ENCODE measurements at places on chromosomes 16 and 17. TPM values are rescaled to one million over a fixed set of nuclear protein-coding genes. Genes with fewer than 3 reads are reported as not detected.

Gene ENPP7
- total RNA-seq = 0.18 TPM

DNA sequence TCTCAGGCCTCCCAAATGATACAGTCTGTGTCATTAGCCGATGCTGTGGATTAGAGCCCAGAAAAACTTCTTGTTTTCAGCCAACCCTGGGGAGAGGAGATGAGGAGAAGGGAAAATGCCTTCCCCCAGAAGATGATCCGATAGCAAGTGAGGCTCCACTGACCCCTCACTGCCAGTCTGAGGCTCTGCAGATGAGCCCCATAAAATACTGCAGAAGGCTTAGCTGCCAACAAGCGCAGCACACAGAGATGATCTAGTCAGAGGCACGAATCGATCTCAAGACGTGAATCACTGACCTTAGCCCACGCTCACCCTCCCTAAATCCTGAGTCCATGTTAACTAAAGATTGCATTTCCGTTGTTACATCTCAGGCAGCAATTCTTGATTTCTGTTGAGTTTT is 31.5 kb downstream of the SALL1 start:
- no peak for DNase-seq

GRCh38 chr17:57438066-57438731 is 181.9 kb downstream of the MSI2 start:
- no peak for DNase-seq

Gene CACNG1
- total RNA-seq = not detected

- no peak for DNase-seq
These were observed 46.1 kb upstream of the NKD1 start for GRCh38 chr16:50501986-50502615.

DNA sequence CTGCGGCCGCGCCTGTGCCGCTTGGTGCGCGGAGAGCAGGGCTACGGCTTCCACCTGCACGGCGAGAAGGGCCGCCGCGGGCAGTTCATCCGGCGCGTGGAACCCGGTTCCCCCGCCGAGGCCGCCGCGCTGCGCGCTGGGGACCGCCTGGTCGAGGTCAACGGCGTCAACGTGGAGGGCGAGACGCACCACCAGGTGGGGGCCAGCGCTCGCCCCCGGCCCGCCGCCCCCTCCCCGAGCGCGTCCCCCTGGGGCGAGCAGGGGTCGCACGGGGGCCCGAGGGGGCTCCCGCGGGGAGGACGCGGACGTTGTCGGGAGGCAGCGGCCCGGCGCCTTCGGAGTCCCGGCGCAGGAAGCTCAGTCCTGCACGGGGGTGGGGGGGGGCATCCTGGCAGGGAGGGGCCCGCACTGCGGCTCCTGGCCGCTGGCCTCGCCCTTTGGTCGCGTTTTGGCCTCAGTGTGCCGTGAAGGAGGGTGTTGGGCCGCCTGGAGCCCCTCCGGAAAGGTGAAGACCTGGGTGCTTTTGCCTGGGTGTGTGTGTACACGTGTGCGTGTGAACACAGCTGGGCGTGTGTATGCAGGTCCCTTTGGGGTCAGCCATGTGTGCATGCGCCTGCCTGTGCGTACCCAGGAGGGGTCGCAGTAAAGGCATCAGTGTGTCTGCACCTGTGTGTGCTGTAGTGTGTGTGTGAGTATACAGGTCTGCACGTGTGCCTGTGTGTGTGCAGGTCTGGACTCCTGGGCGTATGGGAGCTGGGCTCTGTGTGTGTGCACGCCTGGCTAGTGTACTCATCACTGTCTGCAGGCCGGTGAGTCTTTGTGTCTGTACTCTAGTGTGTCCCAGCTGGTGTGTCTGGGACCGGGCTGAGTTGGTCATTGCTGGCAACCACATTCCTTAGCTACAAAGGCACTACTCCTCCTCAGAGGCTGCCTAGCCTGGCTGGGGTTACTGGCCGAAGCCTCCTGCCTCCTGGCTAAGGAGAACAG is 615 bp downstream of the NHERF2 start:
- DNase-seq = no peak

Measured in ureter (tissue), 1 donor.